ENCODE measurements at places on chromosomes 1 and 21.

DNA sequence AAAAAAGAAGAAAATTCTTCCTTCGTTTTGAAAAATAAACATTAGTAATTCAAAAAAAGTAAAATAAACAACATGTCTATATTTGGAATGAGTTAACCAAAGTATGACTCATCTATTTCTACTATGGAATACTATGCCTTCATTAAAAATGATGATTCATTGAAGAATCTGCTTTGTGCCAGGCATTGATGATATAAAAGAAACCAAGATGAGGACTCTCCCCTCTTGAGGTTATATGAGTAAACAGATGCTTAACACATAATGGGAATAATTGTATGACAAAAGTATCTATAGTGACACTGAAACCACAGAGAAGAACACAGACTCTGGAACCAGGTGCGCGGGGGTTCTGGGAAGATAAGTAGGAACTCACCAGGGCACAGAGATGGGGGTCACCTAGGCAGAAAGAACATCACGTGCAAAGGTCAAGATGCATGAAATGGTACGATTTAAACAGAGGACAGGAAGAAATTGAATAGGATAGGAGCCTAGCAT lies 18.8 kb downstream of the ELF3 start:
- DNase-seq: no peak

DNA sequence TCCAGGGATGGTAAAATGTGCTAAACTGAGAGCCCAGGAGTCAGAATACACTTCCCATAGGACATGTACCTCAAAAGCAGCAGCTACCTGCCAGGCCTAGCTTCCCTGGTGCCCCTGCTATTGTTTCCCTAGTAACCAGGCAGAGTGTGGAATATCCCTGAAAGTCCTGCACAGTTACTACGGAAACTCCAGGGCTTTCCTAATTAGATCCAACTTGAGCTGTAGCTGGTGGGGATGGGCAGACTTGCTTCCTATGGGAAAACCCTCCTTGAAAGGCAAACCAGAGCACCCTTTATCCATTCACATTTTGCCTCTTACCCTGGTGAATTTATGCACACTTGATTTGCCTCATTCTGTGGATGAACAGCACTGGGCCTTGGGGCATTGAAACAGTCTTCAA lies 559.9 kb upstream of the PBX1 start:
- no peak for DNase-seq

DNA sequence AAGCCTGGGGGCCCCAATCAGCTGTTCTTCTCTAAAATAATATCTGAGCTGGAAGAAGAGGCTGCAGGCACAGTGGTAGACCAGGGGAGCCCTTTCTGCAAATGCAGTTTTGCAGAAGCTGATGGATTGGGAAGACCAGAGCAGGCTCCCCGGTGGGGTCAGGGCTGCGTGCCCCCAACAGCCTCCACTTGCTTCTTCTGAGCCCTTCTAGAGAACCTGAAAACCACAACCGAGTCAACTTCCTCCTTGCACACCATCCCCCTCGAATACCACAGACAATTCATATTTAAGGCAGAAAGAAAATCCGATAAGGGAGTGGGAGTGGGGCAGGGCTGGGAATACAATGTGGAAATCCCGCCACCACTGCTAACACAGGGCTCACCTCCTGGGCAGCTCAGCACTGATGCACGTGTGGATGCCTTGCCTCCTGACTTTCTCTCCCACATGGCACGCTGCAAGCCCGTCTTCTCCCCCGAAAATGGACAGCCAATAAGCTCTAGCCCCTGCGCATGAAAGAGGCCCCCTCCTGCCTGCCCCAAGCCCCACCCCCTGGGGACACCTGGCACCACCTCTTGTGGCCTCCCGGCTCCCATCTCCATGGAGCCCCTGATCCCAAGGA lies 25.4 kb upstream of the ALDH4A1 start:
- DNase-seq: no peak

GRCh38 chr1:150567341-150567716 lies 12.1 kb downstream of the MCL1 start:
- DNase-seq: peak; percentile 93

- DNase-seq: no peak
Measured at GRCh38 chr1:40896482-40896881, 34.3 kb upstream of the CITED4 start.

DNA sequence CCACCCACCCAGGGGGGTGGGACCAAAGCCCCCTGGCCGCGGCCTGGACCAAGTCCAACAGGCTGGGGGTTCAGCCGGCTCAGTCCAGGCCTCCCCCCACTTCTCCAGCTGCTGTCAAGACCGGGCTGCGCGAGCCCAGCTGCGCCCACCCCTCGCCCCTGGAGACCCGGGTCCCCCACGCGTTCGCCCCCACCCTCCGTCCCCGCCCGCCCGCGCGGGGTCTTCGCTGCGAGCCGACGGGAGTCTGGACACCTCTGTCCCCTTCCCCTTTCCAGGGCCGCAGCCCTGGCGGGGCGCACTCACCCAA lies 253 bp downstream of the RAP1GAP start:
- DNase-seq: no peak

DNA sequence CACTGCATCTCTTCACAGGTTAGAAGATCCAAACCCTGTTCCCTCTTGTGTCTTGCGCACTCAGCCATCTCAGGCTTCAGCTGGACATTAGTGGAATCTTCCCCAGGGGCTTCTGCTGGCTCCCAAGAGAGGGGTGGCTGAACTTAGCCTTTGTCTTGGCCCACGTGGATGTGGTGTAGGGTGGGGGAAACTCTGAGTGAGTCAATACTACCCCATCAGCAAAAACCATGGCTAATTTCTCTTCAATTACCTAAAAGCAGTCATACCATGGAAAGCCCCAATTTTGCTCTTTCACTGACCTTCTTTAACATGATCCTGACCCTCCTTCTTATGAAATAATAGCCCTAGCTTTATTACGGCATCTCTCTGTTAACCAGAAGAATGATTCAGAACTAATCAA lies 72.5 kb upstream of the RAB3GAP2 start:
- DNase-seq: no peak

DNA sequence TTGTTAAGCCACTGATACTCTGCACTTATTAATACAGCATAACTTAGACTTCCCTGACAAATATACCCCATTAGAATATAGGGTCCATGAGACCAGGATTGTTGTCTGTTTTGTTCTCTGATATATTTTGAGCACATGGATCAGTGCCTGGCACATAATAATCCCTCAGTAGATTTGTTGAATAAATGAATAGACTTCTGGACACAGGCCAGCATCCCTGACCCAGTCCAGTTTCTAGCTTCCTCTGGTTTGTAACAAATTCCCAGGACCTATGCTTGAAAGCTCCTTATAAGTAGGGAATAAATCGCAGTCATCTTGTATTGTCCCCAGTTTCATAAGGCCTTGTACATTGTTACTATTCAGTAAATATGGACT lies 58.2 kb upstream of the GADD45A start:
- no peak for DNase-seq

DNA sequence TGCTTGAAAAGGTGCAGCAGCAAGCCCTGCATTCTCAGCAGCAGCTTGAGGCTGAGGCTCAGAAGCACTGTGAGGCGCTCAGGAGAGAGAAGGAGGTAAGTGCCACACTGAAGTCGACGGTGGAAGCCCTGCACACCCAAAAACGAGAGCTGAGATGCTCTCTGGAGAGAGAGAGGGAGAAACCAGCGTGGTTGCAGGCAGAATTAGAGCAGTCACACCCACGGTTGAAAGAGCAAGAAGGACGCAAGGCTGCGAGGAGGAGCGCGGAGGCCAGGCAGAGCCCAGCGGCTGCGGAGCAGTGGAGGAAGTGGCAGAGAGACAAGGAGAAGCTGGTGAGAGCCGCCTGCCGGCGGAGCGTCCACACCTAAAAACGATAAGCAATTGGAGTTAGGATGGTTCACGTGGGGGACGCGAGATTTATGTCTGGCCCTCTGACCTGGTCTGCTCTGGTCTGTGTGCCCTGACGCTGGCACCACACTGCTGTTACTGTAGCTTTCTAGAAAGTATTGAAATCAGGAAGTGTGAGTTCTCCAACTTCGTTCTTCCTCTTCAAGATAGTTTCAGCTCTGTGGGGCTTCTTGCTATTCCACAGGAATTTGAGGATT lies 26.7 kb upstream of the DIP2A start:
- DNase-seq: no peak

- no peak for DNase-seq
Measured at GRCh38 chr1:19643602-19644394, at the start of gene NBL1. Gene NBL1, plus strand, starts transcription at chr1:19644311. Its CDS starts 10,720 bp downstream, at chr1:19655031.

DNA sequence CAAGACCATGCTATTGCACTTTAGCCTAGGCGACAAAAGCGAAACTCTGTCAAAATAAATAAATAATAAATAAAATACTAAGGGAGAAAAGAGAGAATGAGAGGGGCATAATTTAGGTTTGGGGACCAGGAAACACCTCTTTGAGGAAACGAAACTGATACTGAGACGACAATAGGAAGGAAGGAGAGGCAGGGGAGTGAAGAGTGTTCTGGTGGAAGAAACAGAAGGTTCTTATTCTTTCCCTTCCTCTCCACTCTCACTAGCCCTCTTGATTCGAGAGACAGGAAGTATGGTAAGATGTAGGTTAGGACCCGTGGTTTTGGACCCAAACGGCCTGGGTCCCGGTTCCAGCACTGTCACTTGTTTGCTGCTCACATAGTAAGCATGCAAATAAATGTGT lies 1.6 kb upstream of the NKAIN1 start:
- no peak for DNase-seq

DNA sequence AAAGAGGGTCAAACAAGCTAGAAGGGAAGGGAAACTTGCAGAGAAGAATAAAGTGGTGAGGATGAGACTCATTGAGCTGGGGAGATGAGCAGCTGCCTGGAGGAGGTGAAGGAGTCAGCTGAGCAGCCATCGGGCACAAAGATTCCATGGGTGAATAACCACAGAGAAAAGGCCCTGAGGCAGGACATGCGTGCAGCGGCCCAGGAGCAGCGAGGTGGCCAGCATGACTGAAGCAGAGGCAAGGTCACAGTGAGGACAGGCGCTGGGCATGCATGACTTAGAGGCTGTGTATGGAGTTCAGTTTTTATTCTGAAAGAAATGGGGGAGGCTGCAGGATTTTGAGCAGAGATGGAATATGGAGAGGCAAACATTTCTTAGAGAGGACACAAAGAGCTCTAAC lies 24.9 kb downstream of the OLFML2B start:
- no peak for DNase-seq

DNA sequence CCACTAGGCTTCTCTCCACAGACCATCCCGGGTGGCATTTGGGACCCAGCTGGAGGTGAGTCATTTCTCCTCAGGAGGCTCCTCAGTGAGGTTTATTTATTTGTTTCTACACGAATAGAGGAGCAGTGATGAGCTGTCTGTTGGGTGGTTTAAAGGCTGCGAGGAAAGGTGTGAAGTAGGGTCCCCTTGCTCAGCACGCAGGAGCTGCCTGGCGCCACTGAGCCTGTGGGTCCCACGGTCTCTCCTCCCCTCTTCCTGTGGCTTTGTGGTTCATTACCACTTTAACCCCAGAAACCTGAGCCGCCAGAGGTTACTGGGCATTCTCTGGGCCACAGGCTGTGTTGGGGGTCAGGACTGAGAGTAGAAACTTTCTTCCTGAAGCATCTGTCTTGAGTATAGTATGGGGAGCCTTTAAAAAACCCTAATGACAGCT lies 39.9 kb downstream of the IL6R start:
- peak; percentile 72 for DNase-seq

DNA sequence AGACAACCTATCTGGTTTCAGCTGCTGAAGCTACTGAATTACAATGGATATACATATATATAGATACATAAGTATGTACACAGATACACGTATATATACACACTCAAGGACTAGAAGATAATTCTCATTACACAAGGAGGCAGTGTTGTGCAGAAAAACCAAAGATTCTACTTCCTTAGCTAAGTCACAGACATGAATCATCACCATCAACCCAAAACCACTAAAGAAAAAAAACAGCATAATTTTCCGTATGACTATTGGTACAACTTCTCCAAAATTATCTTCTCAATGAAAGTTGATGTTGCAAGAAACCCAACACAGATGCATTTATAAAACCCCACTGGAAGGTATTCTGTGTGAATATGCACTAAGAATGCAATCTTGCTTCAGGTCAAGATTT lies 36.8 kb upstream of the RPF1 start:
- peak; percentile 70 for DNase-seq

DNA sequence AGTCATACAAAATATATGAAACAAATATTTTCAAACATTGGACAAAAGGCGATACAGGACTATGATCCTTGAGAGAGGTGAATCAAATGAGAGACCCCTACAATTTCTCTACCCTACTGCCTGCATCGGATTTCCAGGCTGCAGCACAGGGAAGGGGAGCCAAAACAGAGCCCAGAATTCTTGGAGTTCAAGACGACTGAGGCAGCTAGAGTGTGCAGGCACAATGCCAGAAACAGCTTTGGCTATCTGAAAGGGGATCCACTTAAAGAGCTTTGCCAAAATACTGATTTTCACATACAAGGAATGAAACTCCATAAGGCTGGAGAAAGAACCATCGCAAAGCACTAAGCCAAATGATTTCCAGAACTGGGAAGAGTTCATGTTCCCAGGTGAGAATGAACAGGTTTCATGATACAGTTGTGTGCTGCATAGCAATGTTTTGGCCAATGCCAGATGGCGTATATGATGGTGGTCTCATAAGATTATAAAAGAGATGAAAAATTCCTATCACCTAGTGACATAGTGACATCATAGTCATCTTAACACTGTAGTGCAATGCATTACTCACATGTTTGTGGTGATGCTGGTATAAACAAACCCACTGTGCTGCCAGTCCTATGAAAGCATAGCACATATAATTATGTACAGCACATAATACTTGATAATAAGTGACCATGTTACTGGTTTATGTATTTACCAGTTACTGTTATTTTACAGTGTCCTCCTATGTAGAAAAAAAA lies 77.5 kb downstream of the KCND3 start:
- no peak for DNase-seq

DNA sequence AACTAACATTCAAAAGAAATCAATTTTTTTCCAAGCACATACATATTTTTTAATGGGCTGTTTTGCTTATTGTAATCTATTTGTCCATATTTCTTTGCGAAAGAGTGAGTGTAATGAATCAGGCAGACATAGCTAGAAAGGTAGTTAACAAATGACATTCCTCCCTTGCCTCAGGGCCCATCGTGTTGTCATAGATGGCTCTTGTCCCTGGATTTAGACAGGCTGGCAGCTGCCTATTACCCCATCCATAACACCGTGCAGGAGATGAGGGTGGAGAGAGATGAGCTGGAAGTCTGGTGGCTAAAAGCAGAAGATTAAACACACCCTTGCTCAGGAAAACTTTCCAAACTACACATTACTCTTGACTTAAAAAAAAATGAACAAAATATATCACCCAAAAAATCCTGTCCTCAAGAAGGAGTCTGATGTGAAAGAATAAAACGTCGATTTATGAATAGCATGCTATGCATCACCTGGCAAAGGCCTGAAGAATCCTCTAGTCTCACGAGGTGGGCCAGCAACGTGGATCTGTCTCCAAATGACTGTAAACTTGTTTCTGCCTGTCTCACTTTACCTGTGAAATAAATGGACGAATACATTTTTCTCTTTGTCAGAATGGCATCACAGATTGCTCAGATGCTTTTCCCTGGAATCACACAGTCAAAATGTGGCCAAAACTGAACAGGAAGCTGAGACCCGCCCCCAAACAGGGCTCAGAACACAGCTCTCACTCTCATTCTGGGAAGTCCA lies 55.7 kb downstream of the C21orf91 start:
- no peak for DNase-seq

- DNase-seq: no peak
Measured at GRCh38 chr1:232788235-232788872, 16.9 kb upstream of the MAP10 start.

- no peak for DNase-seq
Measured at GRCh38 chr1:89761901-89762300, 58.9 kb upstream of the LRRC8D start.
